Liver (tissue), 10 donors: ENCODE measurements at places on chromosomes 6 and 20. TPM values are rescaled to one million over a fixed set of nuclear protein-coding genes. Genes with fewer than 3 reads are reported as not detected.

DNA sequence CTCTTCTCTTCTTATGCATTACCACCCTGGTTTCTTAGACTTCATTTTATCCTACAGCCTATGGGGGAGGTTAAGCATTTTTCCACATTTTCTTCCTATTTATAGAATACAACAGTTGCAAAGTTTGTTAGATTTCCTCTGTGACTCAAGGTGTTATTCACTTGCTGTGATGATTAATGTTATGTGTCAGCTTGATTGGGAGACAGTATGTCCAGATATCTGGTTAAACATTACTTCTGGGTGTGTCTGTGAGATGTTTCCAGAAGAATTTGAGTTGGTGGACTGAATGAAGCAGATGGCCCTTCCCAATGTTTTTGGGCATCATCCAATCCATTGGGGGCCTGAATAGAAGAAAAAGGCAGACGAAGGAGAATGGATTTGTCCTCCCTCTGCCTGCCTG, 131.3 kb downstream of the C6orf118 start:
- no peak for DNase-seq

DNA sequence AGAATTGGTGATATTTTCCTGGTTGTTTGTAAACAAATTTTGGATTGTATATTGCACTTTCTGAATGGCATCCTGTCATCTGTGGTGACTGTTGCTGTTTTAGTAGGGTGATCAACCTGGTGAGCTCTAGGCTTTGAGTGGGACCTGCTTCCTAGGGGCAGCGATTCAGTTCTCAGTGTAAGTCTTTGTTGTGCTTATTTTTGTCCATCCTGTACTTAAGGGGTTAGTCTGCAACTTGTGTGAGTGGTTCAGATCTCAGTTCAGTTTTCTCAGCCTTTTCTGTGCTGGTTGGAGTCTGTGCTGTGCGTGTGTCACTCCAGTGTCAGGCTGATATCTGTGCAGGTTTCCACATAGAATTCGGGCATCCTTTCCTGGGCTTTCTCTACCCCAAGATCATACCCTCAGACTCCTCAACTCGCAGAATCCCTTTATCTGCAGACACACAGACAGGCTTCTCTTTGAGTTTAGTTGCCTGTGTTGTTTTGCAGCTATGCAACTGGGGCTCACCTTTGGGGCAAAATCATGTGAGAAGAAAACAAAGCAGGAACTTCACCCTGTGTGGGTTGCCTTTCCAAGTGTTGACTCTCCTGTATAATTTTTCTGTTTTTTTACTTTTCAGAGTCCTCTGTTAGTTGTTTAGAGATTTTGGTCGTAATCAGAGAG, 177.7 kb downstream of the FARS2 start:
- DNase-seq, result no peak

- no peak for DNase-seq
Measured at GRCh38 chr6:15114061-15114460, 131.8 kb upstream of the JARID2 start.

DNA sequence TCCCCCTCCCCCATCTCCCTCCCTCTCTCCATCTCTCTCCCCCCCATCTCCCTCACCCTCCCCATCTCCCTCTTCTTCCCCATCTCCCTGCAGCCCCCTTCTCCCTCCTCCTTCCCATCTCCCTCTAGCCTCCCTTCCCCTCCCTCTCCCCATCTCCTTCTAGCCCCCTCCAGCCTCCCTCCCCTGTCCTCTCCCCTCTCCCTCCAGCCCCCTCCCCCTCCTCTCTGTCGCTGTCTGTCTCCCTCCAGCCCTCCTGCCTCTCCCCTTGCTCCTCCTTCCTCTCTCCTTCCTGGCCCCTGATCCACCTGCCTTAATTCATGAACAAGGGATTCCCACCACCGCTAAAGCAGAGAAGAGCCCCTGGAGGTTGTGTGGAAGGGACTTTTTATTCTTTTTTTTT, 26.9 kb upstream of the CHMP4B start:
- no peak for DNase-seq

- peak; percentile 12 for DNase-seq
Measured at GRCh38 chr6:111792914-111793700, 80.1 kb downstream of the FYN start.

- no peak for DNase-seq
Measured at GRCh38 chr6:30735668-30736314, 6.7 kb downstream of the FLOT1 start.

DNA sequence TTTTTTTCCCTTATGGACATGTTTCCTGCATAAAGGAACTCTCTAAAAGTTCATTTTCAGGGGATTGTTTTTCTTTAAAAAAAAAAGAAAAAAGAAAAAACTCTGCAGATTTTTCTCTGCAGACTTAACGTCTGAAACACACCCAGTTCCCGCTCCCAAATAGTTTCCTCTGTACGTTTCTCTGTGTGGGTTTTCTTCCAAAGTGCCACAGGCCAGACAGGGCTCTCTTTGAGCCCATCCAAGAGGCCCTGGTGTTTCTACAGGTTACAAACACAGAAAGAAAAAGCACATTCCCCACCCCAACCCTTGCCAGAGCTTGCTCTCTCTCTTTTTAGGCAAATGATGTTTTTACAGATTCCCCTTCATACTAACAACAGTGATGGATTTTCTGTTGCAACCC, 258.6 kb downstream of the FNDC1 start:
- no peak for DNase-seq

- DNase-seq, result no peak
Measured at GRCh38 chr6:68339488-68340131, 295.5 kb upstream of the ADGRB3 start.

DNA sequence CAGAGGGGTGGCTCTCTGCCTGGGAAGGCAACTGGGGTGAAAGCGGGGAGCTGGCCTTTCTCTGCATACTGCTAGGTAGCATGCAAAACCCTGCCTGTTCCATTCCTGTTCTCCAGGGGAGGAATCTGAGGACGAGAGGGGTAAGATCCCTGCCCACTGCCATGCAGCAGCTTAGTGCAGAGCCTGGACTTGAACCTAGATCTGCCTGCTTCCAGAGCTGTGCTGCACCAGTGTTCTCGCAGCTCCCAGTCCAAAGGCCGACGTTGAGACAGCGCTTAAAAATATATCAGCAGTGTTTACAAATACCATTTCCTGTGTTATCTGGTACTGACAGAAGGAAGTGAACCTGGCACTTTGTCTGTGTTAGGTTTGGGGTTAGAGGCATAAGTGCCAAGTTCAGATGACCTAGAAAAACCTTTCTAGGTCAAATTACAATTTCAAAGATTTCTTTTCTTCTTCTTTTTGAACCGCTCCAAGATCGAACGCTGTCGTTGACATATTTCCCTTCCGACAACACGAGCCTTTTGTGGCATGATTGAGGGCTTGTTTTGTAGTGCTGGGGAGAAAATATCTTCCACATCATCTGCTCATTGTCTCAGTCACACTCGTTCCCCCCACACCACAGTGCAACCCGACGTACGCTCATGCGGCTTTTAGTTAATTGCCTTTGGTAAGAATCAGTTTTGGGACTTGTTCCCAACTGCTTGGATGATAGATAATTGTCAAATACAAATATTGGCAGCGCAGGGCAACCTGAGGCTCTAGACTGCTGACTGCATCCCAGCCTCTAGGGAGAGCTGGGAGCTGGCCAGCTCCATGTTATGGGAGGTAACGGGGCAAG, 44.6 kb downstream of the TOX2 start:
- no peak for DNase-seq

GRCh38 chr20:20192366-20192765, 140.0 kb downstream of the CFAP61 start:
- no peak for DNase-seq

GRCh38 chr20:32072168-32072750, 20.2 kb downstream of the HCK start:
- no peak for DNase-seq

- DNase-seq, result no peak
Measured at GRCh38 chr6:127938701-127939100, 37.8 kb upstream of the THEMIS start.

DNA sequence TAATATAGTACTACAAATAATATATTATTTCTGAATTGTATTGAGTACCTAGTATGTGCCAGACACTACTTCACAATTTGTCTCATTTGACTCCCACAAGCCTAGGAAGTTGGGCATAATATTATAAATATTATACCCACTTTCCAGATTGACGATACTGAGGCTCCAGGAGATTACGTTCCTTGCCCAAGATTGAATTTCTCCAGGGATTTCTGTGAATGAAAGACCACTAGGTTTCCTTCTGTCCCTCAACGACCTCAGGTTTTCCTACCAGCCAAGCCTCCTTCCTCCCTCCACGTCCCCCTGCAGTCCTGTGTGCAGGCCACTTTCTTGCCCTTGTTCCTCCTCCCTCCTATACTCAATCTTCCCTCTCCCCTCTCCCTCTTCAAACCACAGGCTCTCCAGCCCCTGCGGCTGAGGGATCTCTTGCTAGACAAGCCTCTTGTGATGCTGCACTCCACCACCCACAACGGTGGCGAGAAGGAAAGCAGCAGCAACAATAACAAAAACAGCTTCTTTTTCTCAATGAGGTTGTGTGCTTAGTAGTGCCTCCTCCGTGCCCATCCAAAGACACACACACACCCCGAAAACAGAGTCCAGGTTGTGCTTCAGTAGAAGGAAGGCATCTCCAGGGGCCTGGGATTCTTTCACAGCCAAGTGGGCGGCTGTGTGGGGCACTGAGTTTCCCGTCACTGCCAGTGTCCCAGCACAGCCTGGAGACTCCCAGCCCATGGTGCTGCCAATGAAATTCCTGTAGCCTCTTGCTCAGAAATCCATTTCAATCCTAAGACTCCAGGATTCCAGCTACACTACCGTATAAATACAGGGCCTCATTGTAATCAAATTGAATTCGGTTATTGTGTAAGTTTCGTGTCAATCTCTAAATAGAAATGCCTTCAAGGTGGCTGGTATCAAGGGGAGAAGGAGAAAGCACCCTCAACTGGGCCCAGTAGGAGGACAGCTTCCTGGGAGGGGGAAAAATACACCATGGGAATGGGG, 94.4 kb downstream of the NCR2 start:
- DNase-seq, result no peak

GRCh38 chr6:117568831-117569410, 33.4 kb downstream of the GOPC start:
- DNase-seq, result no peak

- no peak for DNase-seq
Measured at GRCh38 chr6:89817481-89817880, 2.1 kb downstream of the MDN1 start.

- DNase-seq, result no peak
Measured at GRCh38 chr20:38412877-38413577, 22.1 kb downstream of the SNHG17 start.

- no peak for DNase-seq
Measured at GRCh38 chr6:516213-516612, 124.7 kb downstream of the IRF4 start.

DNA sequence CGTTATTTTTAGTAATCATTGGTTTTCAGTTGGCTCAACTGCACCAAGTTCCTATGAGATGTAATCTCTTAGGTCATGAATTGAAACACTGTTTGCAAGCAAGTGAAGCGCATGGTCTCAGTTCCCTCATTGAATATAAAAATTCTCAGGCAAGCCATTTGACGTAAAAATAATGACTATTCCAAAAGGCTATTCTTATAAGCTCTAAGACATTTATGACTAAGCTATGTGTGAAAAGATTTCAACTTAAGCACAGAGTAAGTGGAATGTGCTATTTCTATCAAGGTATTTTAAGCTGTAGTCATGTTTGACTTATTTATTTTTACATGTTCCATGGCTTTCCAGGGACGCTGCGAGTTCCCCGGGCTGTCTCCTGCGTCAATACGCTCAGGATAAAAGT, 248.5 kb downstream of the THBS2 start:
- no peak for DNase-seq

GRCh38 chr6:133502441-133503335, 261.5 kb downstream of the EYA4 start:
- no peak for DNase-seq

DNA sequence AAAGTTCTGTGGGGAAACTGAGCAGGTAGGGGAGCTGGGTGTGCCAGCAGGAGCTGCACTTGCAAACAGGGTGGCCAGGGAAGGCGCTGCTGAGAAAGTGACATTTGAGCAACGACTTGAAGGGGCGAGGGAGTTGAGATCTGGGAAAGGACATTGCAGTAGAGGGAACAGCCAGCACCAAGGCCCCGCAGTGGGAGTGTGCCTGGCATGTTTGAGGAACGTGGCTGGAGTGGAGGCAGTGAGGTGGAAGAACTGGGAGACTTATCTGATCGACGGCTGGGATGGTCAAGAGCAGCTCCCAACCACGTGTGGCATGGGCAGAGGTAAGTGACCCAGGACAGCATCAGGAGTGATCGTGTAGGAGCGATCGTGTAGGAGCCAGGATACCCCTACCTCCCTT, 77.3 kb downstream of the TOX2 start:
- no peak for DNase-seq

Gene TMEM244
- total RNA-seq, result not detected

Gene AK9
- total RNA-seq, result 2.5 TPM

Gene EDN1
- total RNA-seq, result 0.70 TPM

Gene OXT
- 0.75 TPM for total RNA-seq

Gene AIF1
- total RNA-seq, result 12.2 TPM

Gene COMMD7
- total RNA-seq, result 8.3 TPM

Gene ECT2L
- total RNA-seq, result not detected

Gene TSPO2
- 64.9 TPM for total RNA-seq

Gene OR2J3
- total RNA-seq, result not detected

Gene KIAA1755
- 0.09 TPM for total RNA-seq
